ENCODE measurements at places on chromosomes 12 and 14.

GRCh38 chr12:101779626-101780025, 40.4 kb upstream of the SYCP3 start:
- no peak for DNase-seq

GRCh38 chr12:70609203-70609602, 28.0 kb downstream of the PTPRB start:
- no peak for DNase-seq

DNA sequence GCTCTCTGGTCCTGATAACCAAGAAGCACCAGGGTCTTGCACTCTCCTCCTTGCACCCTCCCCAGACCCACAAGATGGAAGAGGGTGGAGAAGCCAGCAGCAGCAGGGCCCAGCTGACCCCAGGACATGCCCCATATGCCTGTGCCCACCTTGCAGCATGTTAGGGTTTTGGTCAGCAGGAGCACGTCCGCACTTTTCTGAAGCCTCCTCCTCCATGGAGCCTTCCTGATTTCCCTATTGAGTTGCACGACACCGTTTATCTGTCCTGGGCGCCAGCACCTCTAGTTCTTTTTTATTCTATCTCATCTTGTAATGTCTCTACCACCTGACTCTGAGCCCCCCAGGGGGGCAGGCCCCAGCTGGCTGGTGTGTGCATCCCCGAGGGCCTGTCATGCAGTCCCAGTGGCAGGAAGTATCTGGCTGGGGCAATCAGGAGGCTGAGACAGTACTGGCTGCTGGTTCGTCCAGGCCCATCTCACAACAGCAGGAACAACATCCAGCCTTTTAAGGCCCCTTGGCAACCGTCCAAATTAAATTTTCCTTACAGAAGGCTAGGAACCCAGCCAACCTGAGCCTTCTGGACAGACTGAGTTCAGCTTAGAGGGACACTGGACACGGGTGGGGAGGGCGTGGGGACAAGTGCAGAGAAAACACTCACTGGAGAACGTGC, 39.6 kb downstream of the CCDC85C start:
- DNase-seq, result no peak

GRCh38 chr12:102407776-102408486, 72.4 kb downstream of the IGF1 start:
- DNase-seq, result no peak

DNA sequence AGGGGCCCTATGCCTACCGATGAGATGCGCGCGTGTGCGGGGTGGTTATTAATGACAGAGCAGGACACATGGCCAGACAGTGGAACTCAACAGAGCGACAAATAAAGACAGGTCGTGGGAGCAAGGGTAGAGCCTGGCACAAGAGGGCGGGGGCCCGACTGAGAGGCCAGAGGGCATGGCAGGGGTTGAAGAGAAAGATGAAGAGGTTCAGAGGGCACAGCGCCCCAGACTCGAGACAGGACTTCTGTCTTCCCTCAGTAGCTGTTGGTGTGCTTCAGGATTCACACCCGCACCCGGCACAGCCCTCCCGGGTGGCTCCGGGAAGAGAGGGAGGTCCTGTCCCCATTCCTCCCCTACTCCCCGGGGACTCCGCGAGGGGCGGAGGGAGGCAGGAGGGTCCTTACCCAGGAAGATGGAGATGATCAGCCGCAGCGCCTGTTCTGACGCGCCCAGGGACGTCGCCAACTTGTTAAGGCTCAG, 366 bp downstream of the LPCAT3 start:
- DNase-seq, result no peak

GRCh38 chr14:76908834-76909233, 82.6 kb downstream of the LRRC74A start:
- peak; percentile 38 for DNase-seq

- no peak for DNase-seq
Measured at GRCh38 chr12:57821474-57822214, 3.1 kb upstream of the AVIL start.

All from CD4-positive, alpha-beta T cell (primary cell).